ENCODE measurements at places on chromosomes 4 and X.

DNA sequence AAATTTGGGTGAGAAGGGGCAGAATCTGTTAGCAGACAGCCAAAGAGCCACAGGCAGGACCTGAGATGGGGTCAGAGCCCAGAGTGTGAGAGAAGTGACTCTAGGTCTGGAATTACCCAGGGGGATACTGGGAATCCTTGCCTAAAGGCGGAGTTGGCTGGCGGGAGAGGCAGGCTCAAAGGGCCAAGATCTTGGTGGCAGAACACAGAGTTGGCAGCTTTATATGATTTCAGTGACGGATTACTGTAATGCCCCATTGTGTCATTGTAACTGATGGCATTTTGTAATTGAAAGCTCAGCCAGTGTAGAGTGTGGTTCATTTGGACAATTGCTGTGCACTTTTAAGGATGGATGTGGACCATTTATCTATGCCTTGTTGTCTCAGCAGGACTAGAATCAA lies 77.3 kb downstream of the SMIM20 start:
- DNase-seq: no peak

DNA sequence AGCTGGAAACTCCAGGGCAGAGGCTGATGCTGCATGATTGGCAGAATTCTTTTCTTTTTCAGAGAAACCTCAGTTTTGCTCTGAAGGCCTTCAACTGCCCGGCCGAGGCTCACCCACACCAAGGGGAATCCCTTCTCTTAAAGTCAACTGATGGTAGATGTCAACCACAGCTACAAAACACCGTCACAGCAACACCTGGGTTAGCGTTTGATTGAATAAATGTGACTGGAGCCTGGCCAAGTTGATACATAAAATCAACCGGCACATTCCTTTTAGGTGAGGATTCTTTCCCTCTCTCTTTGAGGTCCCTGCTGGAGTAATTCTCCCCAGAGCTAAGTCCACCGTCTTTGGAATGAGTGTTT lies 15.2 kb upstream of the KIAA0232 start:
- no peak for DNase-seq

- no peak for DNase-seq
These were observed 45.8 kb downstream of the TSPAN5 start for GRCh38 chr4:98612318-98613250.

GRCh38 chr4:155603360-155603891 lies 63.2 kb upstream of the GUCY1A1 start:
- DNase-seq: no peak

DNA sequence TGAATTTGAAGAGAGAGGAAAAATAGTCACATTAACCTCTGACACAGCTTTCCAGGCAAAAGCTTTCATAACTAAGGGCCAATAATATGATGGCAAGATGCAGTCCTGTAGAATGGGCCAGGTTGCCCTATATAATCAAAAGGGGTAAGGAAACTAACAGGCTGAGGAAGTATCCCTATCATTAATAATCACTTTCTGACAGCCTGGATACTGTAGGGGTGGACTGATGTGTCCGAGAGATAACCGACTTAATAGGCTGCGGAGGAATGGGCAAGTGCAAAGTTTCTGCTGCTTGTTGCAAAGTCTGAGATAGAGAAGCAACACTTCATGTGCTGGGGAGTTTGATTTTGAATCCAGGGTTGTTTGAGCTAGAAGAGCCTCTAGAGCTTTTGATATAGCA lies 94.8 kb downstream of the DNAAF6 start:
- DNase-seq: no peak

- no peak for DNase-seq
These were observed 1.6 kb downstream of the SLITRK4 start for GRCh38 chrX:143634309-143634662.

GRCh38 chrX:153635788-153636668 lies 11.0 kb upstream of the DUSP9 start:
- no peak for DNase-seq

- DNase-seq: no peak
These were observed 141.6 kb downstream of the KCNIP4 start for GRCh38 chr4:21806991-21807390.
